ENCODE measurements at places on chromosomes 5 and 9.

- no peak for DNase-seq
- no peaks in the 10 kb centered on the region for H3K27me3 ChIP-seq
- H3K4me1 ChIP-seq, result peaks cover 3% of the 10 kb centered on the region
- no peaks in the 10 kb centered on the region for H3K36me3 ChIP-seq
These were observed 143.5 kb downstream of the MLLT3 start for GRCh38 chr9:20478786-20479185.

DNA sequence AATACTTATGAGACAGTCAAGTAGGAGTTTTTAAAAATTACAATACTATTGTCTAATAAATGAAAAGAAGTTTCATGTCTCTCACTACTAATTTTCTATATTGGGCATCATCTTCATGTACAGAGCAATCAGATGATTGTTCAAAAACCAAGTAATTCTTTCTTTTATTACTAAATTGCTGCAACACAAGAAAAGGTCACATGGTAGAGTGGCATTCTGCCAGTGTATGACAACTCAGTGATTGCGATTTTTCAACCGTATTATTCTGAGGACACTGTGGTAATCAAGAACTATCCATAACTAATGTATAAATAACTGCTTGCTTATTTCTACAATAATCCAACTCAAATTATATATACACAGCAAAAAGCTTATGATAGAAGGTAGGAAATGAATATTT lies 96.7 kb upstream of the GRHPR start:
- H3K36me3 ChIP-seq, result no peaks in the 10 kb centered on the region
- H3K27me3 ChIP-seq, result no peaks in the 10 kb centered on the region
- DNase-seq, result no peak
- H3K27ac ChIP-seq, result no peak overlapping the region

DNA sequence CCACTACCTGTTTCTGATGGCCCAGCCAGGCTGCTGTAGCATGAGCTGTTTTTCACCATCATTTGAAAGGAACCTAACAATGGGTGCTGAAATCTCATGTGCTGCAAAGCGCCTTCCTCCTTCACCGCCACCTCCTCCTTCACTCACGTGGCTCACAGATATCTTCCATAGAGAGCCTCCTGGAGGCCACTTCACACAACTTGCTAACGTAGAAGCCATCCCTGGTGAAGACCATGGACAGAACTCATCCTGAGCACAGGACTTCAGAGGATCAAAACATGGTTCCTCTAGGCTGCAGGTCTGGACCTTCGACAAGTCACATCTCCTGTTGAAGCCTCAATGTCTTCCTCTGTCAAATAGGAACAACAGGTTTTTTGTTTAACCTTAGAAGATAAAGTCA lies 155.5 kb upstream of the RAD23B start:
- no peaks in the 10 kb centered on the region for H3K36me3 ChIP-seq
- H3K27ac ChIP-seq, result no peak overlapping the region
- H3K4me3 ChIP-seq, result no peak overlapping the region
- H3K27me3 ChIP-seq, result no peaks in the 10 kb centered on the region
- no peaks in the 10 kb centered on the region for H3K4me1 ChIP-seq

DNA sequence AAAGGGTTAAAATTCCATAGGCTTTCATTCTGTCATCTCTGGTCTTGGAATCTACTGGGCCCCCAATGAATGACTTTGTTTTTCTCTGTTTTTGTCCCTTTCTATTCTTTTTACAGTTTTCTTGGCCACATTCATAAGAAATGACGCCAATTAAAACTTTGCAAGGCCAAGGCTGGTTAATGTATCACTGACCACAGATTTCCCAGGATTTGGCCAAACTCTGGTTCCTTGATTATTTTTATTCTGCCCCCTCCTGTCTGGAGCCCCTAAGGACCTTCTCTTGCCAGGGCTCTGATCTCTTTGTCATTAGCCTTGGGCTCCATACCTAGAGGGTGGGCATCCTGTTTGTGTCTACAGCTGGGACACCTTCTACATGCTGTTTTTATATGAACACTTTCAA lies 388.9 kb upstream of the PAPPA start:
- no peak for DNase-seq
- H3K27ac ChIP-seq, result no peak overlapping the region
- H3K36me3 ChIP-seq, result no peaks in the 10 kb centered on the region

- no peak for DNase-seq
- H3K4me3 ChIP-seq, result no peak overlapping the region
- no peak overlapping the region for H3K27ac ChIP-seq
- no peaks in the 10 kb centered on the region for H3K27me3 ChIP-seq
- H3K36me3 ChIP-seq, result no peaks in the 10 kb centered on the region
- H3K4me1 ChIP-seq, result peaks cover 47% of the 10 kb centered on the region
These were observed 2.6 kb downstream of the SLC31A1 start for GRCh38 chr9:113223963-113224362.

DNA sequence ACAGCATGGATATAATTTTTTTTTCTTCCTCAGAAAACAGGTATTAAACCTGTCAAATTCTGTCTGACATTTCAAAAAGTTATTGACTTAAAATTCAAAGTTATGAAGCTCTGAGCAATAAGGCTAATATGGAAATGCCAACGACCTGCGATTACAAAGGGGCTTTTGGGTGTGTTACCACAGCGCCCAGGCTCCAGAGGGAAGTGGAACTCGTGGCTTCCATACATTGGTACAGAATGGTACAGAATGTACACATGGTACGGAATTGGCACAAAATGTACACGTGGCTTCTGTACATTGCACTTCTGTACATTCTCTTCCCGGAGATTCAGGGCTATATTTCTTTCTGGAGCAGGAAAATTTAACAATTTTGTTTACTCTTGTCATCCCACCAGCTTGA lies 225.1 kb upstream of the TBCA start:
- H3K4me1 ChIP-seq, result peaks cover 4% of the 10 kb centered on the region
- peaks cover 4% of the 10 kb centered on the region for H3K36me3 ChIP-seq
- no peaks in the 10 kb centered on the region for H3K27me3 ChIP-seq
- no peak overlapping the region for H3K4me3 ChIP-seq
